ENCODE measurements at places on chromosomes 12 and 14.

DNA sequence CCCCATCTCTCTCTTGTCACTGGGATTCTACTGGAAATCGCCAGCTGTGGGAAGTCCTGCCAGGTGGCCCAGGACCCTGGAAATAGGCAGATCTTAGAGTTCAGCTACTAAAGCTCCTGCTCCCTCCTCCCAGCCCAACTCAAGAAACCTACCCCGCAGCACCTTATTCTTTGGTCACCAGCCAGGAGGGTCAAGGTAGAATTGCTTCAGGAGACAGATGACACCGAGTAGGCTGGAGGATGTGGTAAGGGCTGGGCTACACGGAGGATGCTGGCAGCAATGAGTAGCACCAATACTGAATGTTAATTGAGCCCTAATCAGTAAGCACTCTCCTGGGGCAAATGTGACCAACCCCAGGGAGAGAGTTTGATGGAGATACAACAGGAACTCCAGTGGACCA lies 119.7 kb upstream of the VASH1 start:
- no peak for DNase-seq

GRCh38 chr12:57001448-57001906 lies 4.9 kb downstream of the ZBTB39 start:
- DNase-seq = no peak

DNA sequence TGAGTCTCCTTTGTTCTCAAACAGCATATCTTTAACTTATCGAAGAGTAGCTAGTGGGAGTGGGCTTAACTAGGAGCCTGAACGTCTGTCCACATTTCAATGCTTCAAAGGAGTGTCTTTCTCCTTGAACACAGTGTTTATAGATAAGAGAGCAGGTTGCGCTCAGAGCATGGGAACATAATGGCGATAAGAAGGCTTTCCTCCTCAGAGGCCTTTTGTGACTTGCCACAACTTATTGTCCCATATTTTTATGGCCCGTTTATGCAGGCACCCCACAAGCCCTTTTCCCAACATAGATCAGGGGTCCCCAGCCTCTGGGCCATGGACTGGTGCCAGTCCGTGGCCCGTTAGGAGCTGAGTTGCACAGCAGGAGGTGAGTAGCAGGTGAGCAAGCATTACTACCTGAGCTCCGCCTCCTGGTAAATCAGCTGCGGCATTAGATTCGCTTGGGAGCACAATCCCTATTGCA lies 2.6 kb upstream of the DDX47 start:
- no peak for DNase-seq

- DNase-seq = no peak
Measured at GRCh38 chr14:36857842-36858445, 196.3 kb downstream of the PAX9 start.

GRCh38 chr12:29287622-29288021 lies 93.3 kb downstream of the ERGIC2 start:
- DNase-seq = no peak

- no peak for DNase-seq
Measured at GRCh38 chr12:13811061-13811460, 170.3 kb downstream of the GRIN2B start.

GRCh38 chr14:54226103-54226502 lies 170.7 kb upstream of the CDKN3 start:
- DNase-seq = no peak

- DNase-seq = no peak
Measured at GRCh38 chr12:21989819-21990412, 48.7 kb upstream of the ABCC9 start.

GRCh38 chr12:9343731-9344130 lies 135.5 kb upstream of the PZP start:
- DNase-seq = no peak

GRCh38 chr12:107042801-107043200 lies 50.5 kb downstream of the CRY1 start:
- no peak for DNase-seq

- DNase-seq = no peak
Measured at GRCh38 chr14:88625671-88626070, 62.8 kb downstream of the ZC3H14 start.

- DNase-seq = peak; percentile 59
Measured at GRCh38 chr12:1634590-1635191, 5.7 kb downstream of the WNT5B start.

DNA sequence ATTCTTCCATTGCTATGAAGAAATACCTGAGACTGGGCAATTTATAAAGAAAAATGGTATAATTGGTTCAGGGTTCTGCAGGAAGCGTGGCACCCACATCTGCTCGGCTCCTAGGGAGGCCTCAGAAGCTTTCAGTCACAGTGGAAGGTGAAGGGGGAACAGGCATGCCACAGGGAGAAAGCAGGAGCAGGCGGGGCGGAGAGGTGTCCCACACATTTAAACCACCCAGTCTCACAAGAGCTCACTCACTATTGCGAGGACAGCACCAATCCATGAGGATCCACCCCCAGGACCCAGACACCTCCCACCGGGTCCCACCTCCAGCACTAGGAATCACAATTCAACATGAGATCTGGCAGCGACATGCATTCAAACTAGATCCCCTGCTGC lies 56.0 kb upstream of the C14orf180 start:
- DNase-seq = no peak

DNA sequence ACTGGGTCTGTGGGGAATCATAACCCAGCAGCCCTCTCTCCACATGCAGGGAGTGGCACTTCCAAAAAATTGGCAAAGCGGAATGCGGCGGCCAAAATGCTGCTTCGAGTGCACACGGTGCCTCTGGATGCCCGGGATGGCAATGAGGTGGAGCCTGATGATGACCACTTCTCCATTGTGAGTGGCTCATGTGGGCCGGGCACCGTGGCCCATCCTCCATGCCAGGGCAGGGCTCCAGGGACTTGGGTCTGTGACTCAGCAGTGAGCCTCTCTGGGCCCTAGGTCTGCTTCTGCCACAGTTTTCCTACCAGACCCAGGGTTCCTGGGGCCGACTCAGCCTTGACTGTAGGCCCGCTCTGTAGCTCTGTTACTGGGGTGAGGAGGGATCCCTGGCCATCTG lies 2.2 kb downstream of the NPFF start:
- DNase-seq = no peak

DNA sequence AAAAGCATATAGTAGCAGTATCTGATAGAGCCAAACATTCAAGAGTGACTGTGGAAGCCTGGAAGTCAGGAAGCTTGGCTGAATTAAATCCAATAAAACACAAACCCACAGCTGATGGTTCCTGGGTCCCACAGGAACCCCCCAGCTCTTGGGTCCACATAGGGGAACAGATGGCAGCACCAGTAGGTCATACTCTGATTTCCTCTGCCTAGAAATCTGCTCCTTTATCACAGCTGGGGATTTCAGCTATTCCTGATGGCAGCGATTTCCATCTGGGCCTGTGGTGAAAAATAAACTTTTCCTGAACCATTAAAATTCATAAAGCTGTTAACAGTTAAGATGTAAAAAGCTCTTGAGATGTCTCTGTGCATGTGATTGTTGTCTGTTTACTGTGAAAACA lies 202.0 kb upstream of the FRMD6 start:
- DNase-seq = peak; percentile 31

DNA sequence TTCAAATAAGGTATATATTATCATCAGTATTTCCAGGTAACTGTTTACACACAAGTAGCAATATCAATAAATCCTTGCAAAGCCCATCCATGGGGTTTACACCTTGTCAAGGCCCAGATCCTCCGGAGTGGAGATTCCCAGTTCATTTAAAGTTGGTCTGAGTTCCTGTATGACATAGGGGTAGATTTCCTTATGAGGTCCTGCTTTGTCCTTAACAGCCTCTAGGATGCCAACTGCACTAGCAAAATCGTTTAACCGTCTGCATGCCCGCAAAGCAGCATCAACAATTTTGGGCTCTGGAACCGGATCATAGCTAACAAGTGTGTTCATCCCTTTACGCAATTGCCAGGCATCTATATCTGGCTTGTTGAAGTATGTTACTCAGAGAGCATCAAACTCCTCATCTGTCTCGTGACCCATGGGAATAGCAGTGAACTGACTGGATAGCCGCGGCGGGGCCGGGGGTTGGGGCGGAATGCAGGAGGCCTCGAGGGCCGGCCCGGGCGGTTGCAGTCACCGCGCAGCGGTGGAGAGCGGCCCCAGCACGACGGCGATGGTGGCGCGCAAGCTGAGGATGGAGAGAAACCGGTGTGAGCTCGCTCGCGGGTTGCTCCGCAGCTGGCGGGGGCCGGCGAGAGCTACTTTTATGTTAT lies 30.6 kb upstream of the FBXO34 start:
- DNase-seq = no peak

DNA sequence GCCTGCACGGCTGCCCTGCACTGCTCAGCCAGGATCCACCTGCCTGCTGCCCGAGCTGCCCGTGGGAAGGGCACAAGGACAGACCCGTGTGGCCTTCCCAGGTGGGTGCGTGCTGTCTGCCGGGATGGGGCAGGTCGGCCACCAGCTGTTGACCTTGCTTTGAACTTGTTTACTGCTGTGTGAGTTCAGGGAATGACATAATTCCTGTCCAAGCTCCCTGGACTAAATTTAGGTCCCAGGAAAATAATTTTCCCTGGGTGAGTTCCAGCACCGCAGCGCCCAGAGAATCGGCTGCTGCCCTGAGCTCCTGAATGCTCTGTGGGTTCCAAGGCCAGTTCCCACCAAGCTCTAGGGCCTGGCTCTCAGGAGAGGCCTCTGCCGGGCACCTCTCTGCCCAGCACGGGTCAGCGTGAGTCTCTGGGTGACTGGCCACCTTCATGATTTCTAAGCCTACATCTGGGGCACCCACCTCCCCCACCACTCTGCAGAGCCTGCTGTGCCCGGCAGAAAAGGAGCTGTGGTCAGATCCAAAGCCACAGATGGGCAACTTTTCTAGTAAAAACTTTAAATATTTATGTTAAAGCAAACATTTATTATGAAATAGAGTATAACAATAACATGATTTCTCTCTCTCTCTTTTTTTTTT lies 27.2 kb upstream of the MLXIP start:
- DNase-seq = no peak

DNA sequence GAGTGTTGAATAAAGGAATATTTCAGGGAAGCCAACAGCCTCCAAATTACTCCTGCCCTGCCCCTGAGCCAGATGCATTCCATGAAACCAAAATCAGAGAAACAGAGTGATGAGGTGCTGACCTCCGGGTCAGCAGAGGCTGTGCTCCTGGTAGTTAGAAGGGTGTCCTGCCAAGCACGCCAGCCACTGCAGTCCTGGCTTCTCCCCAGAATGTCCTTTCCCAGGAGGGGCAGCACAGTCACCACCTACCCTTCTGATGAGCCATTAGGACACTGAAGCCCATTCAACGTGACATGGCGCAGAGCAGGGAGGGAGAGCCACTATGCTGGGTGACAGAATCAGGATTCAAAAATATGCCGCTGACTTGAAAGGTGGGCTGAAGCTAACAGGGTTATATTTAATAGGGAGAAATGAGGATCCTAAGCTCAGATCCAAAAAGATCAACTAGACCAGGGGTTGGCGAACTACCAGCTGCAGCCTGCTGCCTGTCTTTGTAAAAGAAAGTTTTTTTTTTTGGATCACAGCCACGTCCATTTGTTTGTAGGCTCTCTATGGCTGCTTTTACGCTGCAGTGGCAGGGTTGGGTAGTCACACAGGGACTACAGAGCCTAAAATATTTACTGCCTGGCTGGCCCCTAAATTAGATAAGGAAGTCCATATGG lies 34.5 kb upstream of the PLEK2 start:
- peak; percentile 93 for DNase-seq

- no peak for DNase-seq
Measured at GRCh38 chr12:106831699-106832098, 57.2 kb downstream of the RIC8B start.

- DNase-seq = no peak
Measured at GRCh38 chr14:35708062-35708461, 101.0 kb downstream of the RALGAPA1 start.
